ENCODE measurements at places on chromosomes 4 and X.

- DNase-seq, result peak; percentile 10
These were observed 6.3 kb upstream of the HAUS3 start for GRCh38 chr4:2248044-2248780.

DNA sequence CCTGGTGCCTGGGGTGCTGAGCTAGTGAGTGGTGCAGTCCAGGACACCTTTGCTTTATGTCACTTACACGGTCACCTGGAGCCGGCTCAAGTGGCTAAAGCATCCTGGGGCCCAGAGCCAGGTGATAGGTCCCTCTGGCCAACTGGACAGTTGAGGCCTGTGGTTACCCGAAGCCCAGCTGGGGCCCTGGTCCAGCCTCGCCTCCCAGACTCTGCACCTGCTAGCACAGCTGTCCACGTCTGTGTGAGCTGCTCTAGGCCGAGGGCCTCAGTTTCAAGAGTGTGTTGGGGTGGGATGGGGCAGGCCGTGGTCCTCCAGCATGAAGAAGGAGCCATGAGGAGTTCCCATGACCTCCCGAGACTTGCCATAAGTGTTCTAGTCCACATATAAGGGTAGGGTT is 7.7 kb upstream of the ADD1 start:
- no peak for DNase-seq

GRCh38 chrX:23752740-23753415 is 9.8 kb upstream of the ACOT9 start:
- DNase-seq, result no peak

DNA sequence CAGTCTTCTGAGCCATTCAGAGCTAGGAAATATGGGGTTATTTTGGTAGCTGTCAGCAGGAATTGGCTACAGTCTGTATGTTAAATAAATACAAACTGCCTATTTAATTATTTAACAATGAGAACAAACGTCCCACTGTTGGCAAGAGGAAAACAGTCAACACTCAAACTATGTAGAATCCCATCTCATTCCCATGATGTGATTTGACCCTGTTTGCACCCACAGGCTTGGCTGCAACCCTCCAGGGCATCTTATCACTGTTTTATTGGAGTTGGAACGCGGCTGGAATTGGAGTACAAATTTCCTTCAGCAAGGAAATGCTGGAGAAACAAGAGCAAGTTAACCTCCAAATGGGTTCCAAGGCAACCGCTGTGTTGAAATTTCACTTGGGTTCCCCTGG is 124.0 kb downstream of the KIT start:
- DNase-seq, result no peak

DNA sequence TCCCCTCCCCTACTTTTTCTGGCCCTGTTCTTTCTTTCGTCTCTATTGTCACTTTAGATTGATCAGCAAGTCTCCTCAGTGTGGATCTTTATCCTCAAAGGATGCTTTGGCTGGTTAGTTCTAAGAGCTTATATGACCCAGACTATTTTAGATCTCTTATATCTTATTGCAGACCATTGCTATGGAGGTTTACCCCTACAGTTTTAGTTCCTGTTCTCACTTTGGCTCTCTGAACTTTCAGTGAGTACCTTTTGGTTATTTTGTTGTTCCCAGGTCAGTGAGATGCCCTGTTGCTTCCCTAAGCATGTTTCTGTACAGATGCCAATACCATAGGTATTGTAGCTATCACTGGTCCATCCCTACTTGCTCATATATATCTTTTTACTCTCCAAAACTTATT is 24.0 kb upstream of the MED14 start:
- peak; percentile 7 for DNase-seq

GRCh38 chrX:100946299-100946927 is 17.7 kb upstream of the XKRX start:
- DNase-seq, result no peak

- DNase-seq, result no peak
These were observed 12.0 kb upstream of the NAT8L start for GRCh38 chr4:2047031-2047660.

GRCh38 chrX:119574394-119575266 is at the start of gene UBE2A:
TSS of gene UBE2A (plus strand) at chrX:119574563. CDS start at chrX:119574712, 149 bp downstream.
- peak; percentile 92 for DNase-seq

DNA sequence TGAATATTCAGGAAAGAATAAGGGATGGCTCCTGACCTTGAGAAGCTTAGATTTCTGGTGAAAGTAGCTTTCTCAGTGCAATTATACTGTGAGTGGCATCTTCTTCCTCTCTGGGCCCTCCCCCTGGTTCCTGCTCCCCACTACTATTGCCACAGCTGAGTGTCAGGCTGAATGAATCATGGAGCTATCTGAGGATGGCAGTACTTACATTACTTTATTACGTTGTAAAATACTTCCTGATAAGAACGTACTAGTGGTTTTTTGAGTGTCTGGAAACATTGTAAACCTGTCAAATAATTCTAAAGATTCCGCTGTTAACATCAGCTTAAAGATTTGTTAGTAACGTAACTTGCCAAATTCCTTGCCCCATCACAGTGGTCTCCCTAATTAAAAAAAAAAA is 36.2 kb downstream of the ARHGAP10 start:
- DNase-seq, result no peak

DNA sequence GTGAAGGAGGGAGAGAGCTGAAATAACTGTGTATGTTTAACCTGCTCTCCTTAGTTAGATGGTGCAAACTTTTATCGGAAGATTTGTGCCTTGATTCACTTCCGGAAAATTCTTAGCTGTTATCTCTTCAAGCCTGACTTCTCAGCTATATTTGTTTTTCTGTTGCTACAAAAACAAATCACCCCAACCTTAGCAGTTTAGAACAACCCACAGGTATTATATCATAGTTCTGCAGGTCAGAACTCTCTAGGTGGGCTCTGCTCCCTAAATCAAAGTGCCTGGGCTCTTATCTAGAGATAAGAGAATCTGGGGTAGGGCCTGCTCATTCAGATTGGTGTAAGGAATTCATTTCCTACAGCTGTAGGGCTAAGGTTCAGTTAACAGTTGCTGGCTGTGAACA is 15.1 kb upstream of the CEP135 start:
- DNase-seq, result no peak

DNA sequence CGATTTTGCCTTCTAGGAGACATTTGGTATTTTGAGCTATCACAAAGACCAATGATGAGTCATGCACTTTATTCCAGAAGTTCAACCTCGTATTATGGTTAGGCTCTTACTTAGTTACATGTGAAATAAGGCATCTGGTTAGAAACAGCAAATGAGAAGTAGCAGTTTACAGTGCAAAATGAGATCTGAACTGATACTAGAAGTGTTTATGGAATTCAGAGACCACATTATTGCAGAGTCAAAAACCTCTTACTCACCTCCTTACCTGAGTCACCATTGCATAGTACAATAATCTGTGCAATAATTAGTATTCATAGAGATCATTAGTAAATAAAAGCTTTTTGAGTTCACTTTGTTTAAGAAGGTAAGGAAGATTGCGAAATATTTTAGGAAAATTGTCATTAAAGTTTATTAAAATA is 38.7 kb downstream of the SEC24B start:
- DNase-seq, result no peak

DNA sequence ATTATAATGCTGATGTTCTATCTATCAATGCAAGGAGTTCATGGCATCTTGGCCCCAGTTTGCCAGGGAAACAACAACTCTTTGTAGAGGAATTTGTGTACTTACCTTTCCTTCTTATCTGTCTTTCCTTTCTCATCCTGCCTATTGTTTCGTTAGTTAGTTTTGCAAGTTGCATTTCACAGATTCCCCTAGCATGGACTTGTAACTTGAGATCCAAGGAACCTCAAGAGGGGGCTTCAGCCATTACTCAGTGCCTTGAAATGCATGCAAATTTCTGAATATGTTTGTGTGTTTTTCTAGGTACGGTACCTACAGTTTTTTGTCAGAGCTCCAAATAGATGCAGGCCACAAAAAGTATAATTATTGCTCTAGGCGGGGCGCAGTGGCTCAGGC is 203.6 kb downstream of the LDB2 start:
- DNase-seq, result no peak

DNA sequence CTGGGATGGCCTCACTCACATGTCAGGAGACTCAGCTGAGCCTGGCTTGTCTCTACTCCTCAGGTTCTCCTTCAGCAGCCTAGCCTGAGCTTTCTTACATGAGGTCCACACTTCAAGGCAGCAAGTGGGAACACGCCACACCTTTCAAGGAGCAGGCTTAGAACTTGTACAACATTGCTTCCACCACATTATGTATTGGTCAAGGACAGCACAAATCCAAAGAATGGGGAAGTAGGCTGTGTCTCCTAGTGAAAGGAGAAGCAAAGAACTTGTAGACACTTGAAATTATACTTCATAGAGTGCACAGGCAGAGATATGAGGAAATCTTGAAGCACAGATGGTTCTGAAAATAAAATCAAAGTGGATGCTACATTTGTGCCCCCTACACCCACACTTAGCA is 120.9 kb upstream of the NOCT start:
- no peak for DNase-seq

DNA sequence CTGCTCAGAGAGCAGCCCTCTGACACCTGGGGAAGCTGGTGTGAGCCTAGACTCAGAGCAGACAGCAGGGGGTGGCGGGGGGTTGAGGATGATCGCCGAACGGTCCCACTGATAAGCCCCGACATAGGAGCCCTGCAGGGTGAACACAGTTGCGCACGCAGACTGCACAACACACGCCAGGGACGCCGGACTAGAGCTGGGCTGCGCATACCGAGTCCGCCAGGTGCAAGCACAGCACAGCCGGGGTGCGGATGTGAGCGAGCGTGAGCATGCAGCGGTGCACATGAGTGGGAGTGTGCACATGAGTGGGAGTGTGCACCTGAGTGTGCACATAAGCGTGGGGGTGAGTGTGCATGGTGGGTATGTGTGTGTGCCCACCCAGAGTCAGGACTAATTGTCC is 36.7 kb downstream of the FAM53A start:
- no peak for DNase-seq

DNA sequence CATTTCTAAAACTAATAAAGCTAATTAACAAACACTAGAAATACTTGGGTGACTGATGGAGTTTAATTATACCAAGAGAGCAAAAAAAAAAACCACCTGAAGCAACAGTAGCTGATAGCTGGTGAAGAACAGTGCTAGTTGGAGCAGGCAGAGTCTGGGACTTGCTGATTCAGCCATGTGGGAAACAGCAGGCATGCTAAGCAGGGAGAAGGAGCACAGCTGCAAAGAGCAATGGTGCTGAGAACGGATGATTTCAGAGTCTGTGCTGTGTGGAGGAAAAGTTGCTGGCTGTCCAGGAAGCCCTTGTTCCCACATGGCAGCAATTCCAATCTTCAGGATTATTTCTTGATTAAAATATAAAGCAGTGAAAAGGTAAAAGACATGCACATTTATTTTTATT is 68.8 kb downstream of the NPY1R start:
- DNase-seq, result no peak

- peak; percentile 11 for DNase-seq
These were observed 150.7 kb upstream of the SLC7A11 start for GRCh38 chr4:138392751-138393308.

- DNase-seq, result no peak
These were observed 56.2 kb downstream of the LRRC66 start for GRCh38 chr4:51963841-51964517.

- DNase-seq, result no peak
These were observed 119.0 kb upstream of the MAP9 start for GRCh38 chr4:155495572-155496293.

- DNase-seq, result no peak
These were observed 11.8 kb upstream of the RTL5 start for GRCh38 chrX:72143609-72143907.

GRCh38 chr4:10061650-10062415 is 40.5 kb upstream of the SLC2A9 start:
- no peak for DNase-seq

GRCh38 chr4:3630136-3630597 is 97.9 kb upstream of the LRPAP1 start:
- no peak for DNase-seq

- DNase-seq, result peak; percentile 38
These were observed at the start of gene PRDM5 for GRCh38 chr4:120922381-120923206. TSS of gene PRDM5 (minus strand) at chr4:120922726. CDS start at chr4:120922608, 118 bp downstream.

DNA sequence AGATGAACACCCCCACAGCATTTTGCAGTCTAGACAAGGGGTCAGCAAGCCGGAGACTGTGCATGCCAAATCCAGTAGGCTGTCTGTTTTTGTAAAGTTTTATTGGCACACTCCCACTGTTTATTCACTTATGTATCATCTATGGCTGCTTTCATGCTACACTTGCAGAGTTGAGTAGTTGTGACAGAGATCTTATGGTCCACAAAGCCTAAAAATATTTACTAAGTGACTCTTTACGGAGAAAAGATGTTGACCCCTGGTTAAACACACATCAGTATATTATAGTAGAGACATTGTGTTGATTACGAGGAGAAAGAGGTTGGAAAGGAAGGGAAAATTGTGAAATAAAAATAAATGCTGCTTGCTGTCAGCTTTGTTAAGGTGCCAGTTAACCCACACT is 2.2 kb upstream of the LHFPL1 start:
- DNase-seq, result no peak

Measured in GM20000 (cell line).